ENCODE measurements at places on chromosomes 12 and 14.

DNA sequence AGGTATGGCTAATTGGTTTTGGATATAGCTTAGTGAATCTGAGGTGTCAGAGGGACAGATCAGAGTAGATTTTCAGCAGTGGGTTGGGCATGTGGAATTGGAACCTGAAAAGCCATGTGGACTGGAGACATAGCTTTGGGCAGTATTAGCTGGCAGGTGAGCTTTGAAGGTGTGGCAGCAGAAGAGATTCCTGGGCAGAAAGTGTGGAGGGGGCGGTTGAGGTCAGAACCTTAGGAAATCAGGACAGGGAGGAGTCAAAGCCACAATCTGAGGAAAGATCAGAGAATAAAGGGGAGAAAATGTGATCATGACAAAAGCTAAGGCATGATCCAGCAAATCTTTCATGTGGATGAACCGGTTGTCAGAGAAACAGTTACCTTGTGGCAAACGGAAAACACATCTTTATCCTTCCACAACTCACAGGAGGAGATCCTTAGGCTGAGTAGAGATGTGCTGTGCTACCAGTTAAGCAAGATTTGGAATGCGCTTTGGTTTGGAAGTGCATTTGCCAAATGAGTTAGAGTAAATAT lies 56.4 kb downstream of the PTGER2 start:
- DNase-seq: no peak

DNA sequence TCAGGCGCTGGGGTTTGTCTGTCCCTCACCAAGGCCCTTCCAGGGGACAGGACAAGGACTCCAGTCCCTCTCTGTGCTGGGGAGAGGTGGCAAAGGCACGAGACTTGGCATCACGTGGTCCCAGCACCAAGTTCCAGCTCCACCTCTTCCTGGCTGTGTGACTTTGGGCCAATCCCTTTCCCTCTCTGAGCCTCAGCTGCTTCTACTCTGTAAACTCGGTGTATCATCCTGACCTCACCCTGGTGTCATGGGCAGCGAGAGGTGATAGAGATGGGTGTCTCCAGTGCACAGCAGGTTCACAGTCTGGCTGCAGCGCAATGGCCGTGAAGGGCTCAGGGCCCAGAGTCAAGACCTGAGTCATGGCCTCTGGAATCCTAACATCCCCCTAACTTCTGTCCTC lies 54.0 kb downstream of the MVK start:
- DNase-seq: no peak

GRCh38 chr12:30016540-30017055 lies 232.9 kb upstream of the TMTC1 start:
- no peak for DNase-seq

- no peak for DNase-seq
Observed at GRCh38 chr12:131438881-131439280, 272.0 kb upstream of the SFSWAP start.

GRCh38 chr12:107622001-107622400 lies 63.6 kb upstream of the PWP1 start:
- no peak for DNase-seq

DNA sequence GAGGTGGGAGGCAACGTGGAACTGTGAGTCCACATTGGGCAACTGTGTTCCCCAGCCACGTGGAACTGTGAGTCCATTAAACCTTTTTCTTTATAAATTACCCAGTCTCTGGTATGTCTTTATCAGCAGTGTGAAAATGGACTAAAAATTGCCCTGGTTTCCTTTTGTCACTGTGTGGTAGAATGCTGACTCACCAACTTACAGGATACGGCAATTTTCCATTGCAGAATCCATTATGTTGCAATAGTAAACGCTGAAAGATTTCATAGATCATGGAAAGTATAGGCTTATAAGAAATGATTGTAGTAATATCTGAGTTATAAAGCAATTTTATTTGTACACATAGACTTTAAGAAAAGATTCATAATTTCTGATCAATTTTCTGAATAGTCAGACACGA lies 93.0 kb downstream of the GTF2A1 start:
- DNase-seq: no peak

GRCh38 chr12:89162589-89163261 lies 189.6 kb downstream of the DUSP6 start:
- DNase-seq: peak; percentile 38

Data from activated CD4-positive, CD25-positive, alpha-beta regulatory T cell treated with anti-CD3 and anti-CD28 coated beads, Interleukin-2, amount 50 U/mL, for 72 hours (primary cell).